ENCODE measurements at places on chromosomes 7 and 10. TPM values are rescaled to one million over a fixed set of nuclear protein-coding genes. Genes with fewer than 3 reads are reported as not detected.

- no peak overlapping the region for H3K4me3 ChIP-seq
- peaks cover 7% of the 10 kb centered on the region for H3K27me3 ChIP-seq
- no peaks in the 10 kb centered on the region for H3K36me3 ChIP-seq
- peaks cover 38% of the 10 kb centered on the region for H3K4me1 ChIP-seq
- H3K27ac ChIP-seq = no peak overlapping the region
These were observed 40.2 kb downstream of the ASB13 start for GRCh38 chr10:5625992-5626777.

Gene SEC31B
- 138 TPM for total RNA-seq

Gene TEX47
- total RNA-seq = not detected

- H3K27me3 ChIP-seq = no peaks in the 10 kb centered on the region
- no peak overlapping the region for H3K4me3 ChIP-seq
- H3K4me1 ChIP-seq = no peaks in the 10 kb centered on the region
- no peak overlapping the region for H3K27ac ChIP-seq
These were observed 358.2 kb downstream of the FGFR2 start for GRCh38 chr10:121240011-121240410.

- H3K4me1 ChIP-seq = no peaks in the 10 kb centered on the region
- H3K27me3 ChIP-seq = no peaks in the 10 kb centered on the region
- H3K36me3 ChIP-seq = no peaks in the 10 kb centered on the region
- H3K4me3 ChIP-seq = no peak overlapping the region
These were observed 114.6 kb downstream of the NPTX2 start for GRCh38 chr7:98731651-98732050.

Gene KEL
- total RNA-seq = 1.1 TPM

Gene GBX1
- total RNA-seq = not detected

- no peak for DNase-seq
- no peak overlapping the region for H3K27ac ChIP-seq
- H3K27me3 ChIP-seq = peaks cover 19% of the 10 kb centered on the region
These were observed 30.0 kb upstream of the LANCL2 start for GRCh38 chr7:55335151-55335550.

Gene VPS26A
- 63.4 TPM for total RNA-seq

- no peak overlapping the region for H3K27ac ChIP-seq
- H3K36me3 ChIP-seq = no peaks in the 10 kb centered on the region
- no peaks in the 10 kb centered on the region for H3K4me1 ChIP-seq
- DNase-seq = no peak
These were observed 268.9 kb upstream of the PFKP start for GRCh38 chr10:2798336-2799022.

DNA sequence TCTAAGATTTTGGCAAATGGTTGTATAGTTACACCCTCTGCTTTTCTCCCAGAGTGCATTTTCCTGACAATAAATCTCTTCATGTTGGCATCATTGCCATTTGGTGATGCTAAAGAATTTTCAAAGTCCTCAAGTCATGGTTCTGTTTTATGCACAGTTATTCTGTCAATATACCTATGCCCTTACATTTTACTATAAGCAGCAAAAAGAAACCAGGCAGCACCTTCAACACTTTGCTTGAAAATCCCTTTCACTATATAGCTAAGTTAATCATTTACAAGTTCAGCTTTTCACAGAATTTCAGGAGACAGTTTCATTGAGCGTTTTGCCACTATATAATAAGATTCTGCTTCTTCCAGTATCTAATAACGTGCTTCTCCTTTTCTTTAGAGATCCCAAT is 22.6 kb downstream of the FIGNL1 start:
- no peaks in the 10 kb centered on the region for H3K27me3 ChIP-seq
- no peak overlapping the region for H3K4me3 ChIP-seq
- DNase-seq = no peak

DNA sequence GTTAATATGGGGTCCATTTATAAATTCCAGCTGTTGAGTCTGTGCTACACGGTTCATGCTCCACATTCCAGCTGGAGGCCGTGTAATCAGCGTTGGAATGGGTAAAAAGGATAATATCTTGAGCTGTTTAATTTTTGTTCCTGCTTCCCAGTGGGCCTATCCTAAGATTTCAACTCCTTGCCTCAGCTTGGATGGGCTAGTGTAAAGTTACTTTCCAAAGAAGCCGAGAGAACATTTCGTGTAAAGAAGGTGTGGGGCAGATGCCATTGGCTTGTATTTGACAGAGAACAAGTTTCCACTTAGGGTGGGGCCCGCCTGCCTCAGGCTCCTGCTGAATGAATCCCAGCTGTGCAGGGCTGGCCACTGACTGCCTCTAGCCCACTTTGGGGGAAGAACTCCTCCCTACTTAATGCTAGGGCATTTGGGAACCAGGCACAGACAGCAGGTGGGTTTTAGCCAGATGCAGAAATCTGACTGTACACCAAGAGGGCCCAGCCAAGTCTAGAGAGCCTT is 125.9 kb upstream of the LYZL2 start:
- no peak overlapping the region for H3K4me3 ChIP-seq
- peaks cover 2% of the 10 kb centered on the region for H3K36me3 ChIP-seq
- H3K27ac ChIP-seq = no peak overlapping the region
- H3K4me1 ChIP-seq = peaks cover 26% of the 10 kb centered on the region

Gene RP9
- total RNA-seq = 11.5 TPM

DNA sequence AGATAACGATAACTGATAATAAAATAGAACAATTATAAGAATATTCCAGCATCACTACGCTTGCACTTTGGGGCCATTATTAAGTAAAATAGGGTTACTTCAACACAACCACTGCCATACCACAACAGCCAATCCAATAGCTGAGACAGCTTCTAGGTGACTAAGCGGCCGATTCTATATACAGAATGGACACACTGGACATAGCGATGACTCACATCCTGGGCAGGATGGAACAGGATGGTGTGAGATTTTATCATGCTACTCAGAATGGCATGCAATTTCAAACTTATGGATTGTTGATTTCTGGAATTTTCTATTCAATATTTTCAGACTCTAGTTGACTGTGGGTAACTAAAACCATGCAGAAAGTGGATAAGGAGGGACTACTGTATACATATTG is 920.9 kb downstream of the LRMDA start:
- H3K4me3 ChIP-seq = no peak overlapping the region
- H3K36me3 ChIP-seq = no peaks in the 10 kb centered on the region
- no peak overlapping the region for H3K27ac ChIP-seq
- H3K27me3 ChIP-seq = no peaks in the 10 kb centered on the region
- H3K4me1 ChIP-seq = no peaks in the 10 kb centered on the region

GRCh38 chr7:84506151-84506550 is 311.6 kb upstream of the SEMA3A start:
- H3K4me1 ChIP-seq = no peaks in the 10 kb centered on the region
- no peak overlapping the region for H3K4me3 ChIP-seq
- no peak for DNase-seq
- no peaks in the 10 kb centered on the region for H3K36me3 ChIP-seq

Gene SFXN3
- 95.0 TPM for total RNA-seq

DNA sequence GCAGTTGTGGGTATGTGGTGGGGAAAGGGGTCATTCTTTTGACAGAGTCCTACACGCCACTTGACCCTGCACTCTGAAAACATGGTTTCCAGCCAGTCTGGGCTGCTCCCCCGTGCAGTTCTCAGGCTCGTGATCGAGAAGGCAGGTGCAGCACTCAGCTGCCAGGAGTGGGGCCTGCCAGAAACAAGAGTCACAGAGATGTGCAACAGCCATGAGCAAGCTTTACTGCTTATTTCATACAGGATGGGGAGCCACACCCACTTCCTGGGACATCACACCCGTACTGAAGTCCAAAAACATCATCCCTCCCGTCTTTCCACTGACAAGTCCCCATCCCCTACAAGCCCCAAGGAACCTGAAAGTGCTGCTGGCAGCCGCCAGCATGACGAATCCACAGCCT is 9.3 kb downstream of the ATG9B start:
- H3K4me3 ChIP-seq = peak overlapping the region; percentile 84
- peak overlapping the region; percentile 94 for H3K27ac ChIP-seq
- H3K36me3 ChIP-seq = peaks cover 24% of the 10 kb centered on the region
- peak; percentile 61 for DNase-seq
- H3K4me1 ChIP-seq = peaks cover 87% of the 10 kb centered on the region
- H3K27me3 ChIP-seq = peaks cover 15% of the 10 kb centered on the region

DNA sequence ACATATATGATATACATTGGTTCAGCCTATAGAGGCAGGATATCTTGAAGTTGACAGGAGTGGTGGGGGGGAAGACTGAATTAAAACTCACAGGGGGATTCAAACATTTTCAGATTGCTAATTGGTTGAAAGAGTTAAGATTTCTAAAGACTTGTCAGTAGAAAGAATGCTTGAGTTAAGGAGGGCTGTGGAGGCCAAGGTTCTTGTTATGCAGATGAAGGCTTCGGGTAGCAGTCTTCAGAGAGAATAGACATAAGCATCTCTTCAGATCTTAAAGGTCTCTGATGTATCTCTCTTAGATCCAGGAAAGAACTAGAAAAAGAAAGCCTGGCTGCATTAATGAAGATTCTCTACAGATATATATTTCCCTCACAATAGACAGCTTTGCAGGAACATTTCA is 209.8 kb upstream of the SEMA3D start:
- H3K36me3 ChIP-seq = no peaks in the 10 kb centered on the region
- no peaks in the 10 kb centered on the region for H3K4me1 ChIP-seq
- H3K27me3 ChIP-seq = no peaks in the 10 kb centered on the region
- no peak overlapping the region for H3K27ac ChIP-seq

DNA sequence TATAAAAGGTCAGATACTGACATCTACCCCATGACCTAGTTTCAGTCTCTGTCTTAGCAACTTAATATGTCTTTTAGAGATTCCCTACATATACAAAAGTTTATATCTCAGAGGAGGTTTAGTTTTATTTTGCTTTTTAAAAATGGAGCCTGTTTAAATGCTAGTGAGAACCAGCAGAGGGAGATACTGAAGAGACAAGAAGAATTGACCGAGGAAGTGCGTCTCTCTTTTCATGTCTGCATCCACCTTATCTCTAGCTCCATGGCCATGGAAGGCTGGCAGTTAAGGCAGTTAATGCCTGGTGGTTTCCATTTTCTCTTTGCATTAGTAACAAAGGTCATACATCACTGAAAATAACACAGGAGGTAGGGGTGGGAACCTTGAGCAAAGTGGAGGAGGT is 10.7 kb downstream of the SUV39H2 start:
- no peak for DNase-seq
- no peak overlapping the region for H3K27ac ChIP-seq
- no peak overlapping the region for H3K4me3 ChIP-seq
- H3K27me3 ChIP-seq = no peaks in the 10 kb centered on the region
- H3K4me1 ChIP-seq = peaks cover 8% of the 10 kb centered on the region
- H3K36me3 ChIP-seq = peaks cover 24% of the 10 kb centered on the region

- DNase-seq = no peak
- no peak overlapping the region for H3K4me3 ChIP-seq
- no peaks in the 10 kb centered on the region for H3K36me3 ChIP-seq
- H3K27me3 ChIP-seq = no peaks in the 10 kb centered on the region
- no peak overlapping the region for H3K27ac ChIP-seq
- peaks cover 7% of the 10 kb centered on the region for H3K4me1 ChIP-seq
These were observed 700.7 kb downstream of the AUTS2 start for GRCh38 chr7:70298780-70299471.

DNA sequence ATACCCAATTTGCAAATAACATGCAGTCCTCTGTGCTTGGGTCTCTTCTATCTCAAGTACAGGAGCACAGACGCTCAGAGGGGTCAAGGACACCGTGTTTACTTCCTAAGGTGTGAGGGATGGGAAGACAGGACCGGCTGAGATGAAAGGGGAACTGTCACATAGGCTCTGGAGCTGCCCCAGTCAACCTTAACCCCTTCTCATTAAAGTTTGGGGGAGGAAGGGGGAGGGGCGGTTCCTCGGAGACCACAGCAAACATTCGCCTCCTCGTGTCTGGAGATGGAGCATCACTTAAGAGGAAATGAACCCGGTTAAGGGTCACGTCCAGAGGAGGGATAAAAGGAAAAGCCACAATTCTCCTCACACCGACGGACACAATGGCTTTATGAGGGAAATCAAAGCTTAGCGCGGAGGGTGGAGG is 1.1 kb downstream of the SH3PXD2A start:
- peak overlapping the region; percentile 75 for H3K4me3 ChIP-seq
- DNase-seq = no peak
- H3K4me1 ChIP-seq = peaks cover 17% of the 10 kb centered on the region
- no peaks in the 10 kb centered on the region for H3K36me3 ChIP-seq

DNA sequence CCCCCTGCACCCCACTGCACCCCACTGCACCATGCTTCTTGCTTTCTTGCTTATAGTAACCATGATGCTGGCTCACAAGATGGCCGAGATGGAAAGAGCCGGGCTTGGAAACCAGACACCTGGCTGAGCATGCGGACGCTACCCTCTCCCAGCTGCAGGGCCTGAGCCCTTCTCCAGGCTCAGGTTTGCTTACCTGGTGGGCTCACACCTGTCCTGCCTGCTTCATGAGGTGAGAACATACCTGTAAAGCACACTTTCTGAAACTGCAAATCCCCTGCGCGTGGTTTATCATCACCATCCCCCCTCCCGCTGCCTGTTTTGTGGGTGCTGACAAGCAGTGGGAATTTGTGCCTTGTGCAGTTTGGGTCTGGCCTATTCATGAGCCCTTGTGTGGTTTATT is 302.7 kb downstream of the GLRX3 start:
- H3K4me1 ChIP-seq = no peaks in the 10 kb centered on the region
- no peak overlapping the region for H3K27ac ChIP-seq
- no peaks in the 10 kb centered on the region for H3K27me3 ChIP-seq
- no peak overlapping the region for H3K4me3 ChIP-seq

DNA sequence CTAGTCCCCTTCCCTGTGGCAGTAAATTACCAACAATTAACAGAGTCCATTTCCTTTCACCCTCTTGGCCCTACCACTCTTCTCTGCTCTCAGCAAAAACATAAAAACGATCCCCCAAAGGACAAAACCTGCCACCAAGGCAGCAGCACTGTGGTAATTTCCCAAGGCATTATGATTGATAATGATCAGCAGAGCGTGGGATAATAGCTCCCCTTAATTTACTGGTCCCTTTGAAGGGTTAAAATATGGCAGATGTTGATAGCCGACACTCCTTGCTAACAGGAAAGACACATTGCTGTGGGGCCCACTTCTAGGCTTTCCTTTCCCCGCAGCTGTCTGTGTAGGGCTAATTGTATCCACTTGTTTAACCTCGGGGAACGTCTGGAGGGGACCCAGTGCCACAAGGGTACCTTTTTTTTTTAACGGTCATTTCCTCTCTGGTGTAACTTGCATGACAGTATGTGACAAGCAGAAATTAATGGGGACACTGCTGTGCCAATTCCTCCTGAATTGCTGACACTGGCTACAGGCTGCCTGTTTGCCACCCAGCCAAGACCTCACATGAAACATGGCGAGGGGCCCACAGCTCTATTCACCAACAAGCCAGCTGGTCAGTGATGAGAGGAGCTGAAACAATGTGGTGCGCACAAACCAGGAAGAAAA is 81.3 kb downstream of the CDK6 start:
- H3K27ac ChIP-seq = no peak overlapping the region
- no peaks in the 10 kb centered on the region for H3K27me3 ChIP-seq
- peaks cover 66% of the 10 kb centered on the region for H3K36me3 ChIP-seq
- DNase-seq = no peak
- no peak overlapping the region for H3K4me3 ChIP-seq
- peaks cover 35% of the 10 kb centered on the region for H3K4me1 ChIP-seq

DNA sequence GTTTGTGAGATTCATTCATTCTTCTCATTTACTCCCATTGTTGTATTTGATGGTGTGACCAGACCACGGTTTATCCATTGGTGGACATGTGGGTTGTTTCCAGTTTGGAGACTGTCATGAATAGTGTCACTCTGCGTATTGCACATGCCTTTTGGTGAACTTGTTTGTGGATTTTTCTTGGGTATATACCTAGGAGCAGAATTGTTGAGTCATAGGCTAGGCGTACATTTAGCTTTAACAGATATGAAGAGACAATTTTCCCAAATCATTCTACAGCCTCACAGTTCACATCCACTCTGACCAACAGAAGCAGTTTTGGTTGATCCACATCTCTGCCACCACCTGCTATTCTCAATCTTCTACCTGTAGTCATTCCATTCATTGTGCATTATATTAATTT is 66.0 kb upstream of the FAM20C start:
- no peak for DNase-seq
- H3K4me1 ChIP-seq = no peaks in the 10 kb centered on the region
- H3K36me3 ChIP-seq = no peaks in the 10 kb centered on the region
- H3K27ac ChIP-seq = no peak overlapping the region
- H3K27me3 ChIP-seq = no peaks in the 10 kb centered on the region
